ENCODE measurements at places on chromosomes 3 and 15. TPM values are rescaled to one million over a fixed set of nuclear protein-coding genes. Genes with fewer than 3 reads are reported as not detected.

PLA2G4E gene
- not detected for total RNA-seq

ALDH1L1 gene
- 1.5 TPM for total RNA-seq

IL17RD gene
- 71.3 TPM for total RNA-seq

FANCD2OS gene
- not detected for total RNA-seq

SIDT1 gene
- not detected for total RNA-seq

CD200 gene
- 59.4 TPM for total RNA-seq

SNURF gene
- 21.8 TPM for total RNA-seq

NUP210 gene
- total RNA-seq = 43.0 TPM

LRRK1 gene
- total RNA-seq = 2.7 TPM

GRCh38 chr3:100425316-100425715 lies 24.0 kb downstream of the LNP1 start:
- H3K4me3 ChIP-seq = no peak overlapping the region
- H3K36me3 ChIP-seq = no peaks in the 10 kb centered on the region
- no peaks in the 10 kb centered on the region for H3K27me3 ChIP-seq
- DNase-seq = no peak
- no peak overlapping the region for H3K27ac ChIP-seq
- peaks cover 8% of the 10 kb centered on the region for H3K4me1 ChIP-seq

DNA sequence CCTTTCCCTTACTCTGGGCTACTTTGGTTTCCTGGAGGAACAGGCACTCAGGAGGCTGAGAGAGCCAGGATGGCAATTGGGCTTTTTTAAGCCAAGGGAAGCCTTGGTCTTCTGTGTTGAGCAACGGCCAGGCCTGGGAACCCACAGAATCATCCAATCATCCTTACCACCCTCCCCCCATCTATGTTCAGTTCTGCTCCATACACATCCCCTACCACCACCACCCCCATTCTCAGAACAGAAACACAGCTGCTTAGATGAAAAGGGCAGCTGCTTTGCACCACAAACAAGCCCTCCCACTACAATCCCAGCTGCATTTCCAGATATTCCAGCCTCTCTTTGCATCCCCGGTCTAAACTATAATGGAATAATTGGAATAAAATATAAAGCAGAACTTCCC lies 21.0 kb downstream of the SEMA5B start:
- no peaks in the 10 kb centered on the region for H3K36me3 ChIP-seq
- H3K27me3 ChIP-seq = no peaks in the 10 kb centered on the region
- H3K4me3 ChIP-seq = no peak overlapping the region
- H3K4me1 ChIP-seq = peaks cover 21% of the 10 kb centered on the region
- DNase-seq = no peak

GRCh38 chr3:128735884-128736283 lies 9.9 kb downstream of the RAB7A start:
- DNase-seq = no peak
- peaks cover 47% of the 10 kb centered on the region for H3K36me3 ChIP-seq
- no peak overlapping the region for H3K27ac ChIP-seq
- H3K27me3 ChIP-seq = no peaks in the 10 kb centered on the region
- H3K4me3 ChIP-seq = no peak overlapping the region

DNA sequence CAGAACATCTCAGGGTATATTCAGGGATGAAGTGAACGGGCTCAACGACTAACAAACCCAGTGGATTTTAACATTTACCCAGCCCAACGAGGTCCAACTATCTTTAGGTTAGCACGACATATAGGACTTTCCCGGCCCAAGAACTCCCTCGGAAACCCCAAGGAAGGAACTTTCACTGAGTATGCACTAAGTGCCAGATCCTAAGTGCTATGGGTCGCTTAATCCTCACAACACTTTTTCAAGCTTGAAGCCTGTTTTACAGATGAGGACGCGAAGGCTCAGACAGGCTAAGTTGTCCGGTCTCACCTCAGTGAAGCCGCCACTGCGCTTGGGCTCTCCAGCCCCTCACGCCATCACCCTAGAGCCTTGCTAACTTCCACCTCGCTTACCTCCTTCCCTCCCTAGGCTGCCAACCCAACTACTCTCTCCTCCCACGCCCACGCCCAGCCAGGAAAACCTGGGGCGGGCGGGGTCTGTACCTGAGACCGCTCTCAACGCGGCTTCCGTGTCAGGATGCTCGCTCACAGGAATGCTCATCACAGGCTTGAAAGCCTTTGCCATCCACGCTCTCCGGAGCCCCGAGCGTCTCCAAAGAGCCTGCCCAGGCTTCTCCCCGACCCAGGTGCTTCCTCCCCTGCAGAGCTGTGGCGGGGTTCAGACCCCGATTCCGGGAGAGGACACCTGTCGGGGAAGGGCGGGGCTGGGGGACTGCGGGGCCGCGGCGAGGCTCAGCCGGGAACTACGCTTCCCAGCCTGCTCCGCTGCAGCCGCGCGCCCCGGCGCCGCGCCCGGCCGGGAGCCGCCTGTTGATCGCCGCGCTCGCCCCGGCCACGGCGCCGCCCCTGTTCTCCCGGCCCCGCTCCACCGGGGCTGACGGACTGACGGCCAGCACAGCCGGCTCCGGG lies at the start of gene TMOD2:
TSS of gene TMOD2 (plus strand) at position 806 of the 905 bp plus-strand sequence. CDS start 14,845 bp downstream, outside the sequence.
- no peaks in the 10 kb centered on the region for H3K36me3 ChIP-seq
- DNase-seq = peak; percentile 83
- no peaks in the 10 kb centered on the region for H3K4me1 ChIP-seq
- no peak within 1 kb of the TSS for H3K27ac ChIP-seq

GRCh38 chr15:72284781-72285180 lies 12.4 kb upstream of the PARP6 start:
- peaks cover 19% of the 10 kb centered on the region for H3K27me3 ChIP-seq
- no peak overlapping the region for H3K4me3 ChIP-seq
- H3K36me3 ChIP-seq = no peaks in the 10 kb centered on the region
- H3K4me1 ChIP-seq = no peaks in the 10 kb centered on the region
- no peak overlapping the region for H3K27ac ChIP-seq

DNA sequence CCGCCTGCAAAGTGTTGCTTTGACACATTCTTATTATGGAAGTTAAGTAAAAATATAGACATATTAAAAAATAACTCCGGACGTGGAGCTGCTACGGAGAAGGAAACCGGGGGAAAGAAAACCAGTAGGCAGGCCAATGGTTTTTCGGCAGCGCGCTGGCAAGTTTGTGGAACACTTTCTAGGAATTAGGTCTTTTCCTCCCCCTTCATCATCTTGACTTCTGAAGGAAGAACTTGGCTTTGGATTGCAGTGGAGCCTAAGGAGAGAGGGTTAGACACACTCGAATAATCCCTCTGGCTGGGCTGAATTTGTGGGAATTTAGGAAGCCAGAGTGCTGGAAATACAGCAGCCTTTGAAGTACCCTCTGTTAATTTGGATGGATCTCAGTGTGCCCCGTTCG lies 317 bp downstream of the ROBO2 start:
- no peak for DNase-seq
- peak overlapping the region; percentile 84 for H3K4me3 ChIP-seq
- no peak overlapping the region for H3K27ac ChIP-seq

- no peak for DNase-seq
- peaks cover 13% of the 10 kb centered on the region for H3K4me1 ChIP-seq
- H3K4me3 ChIP-seq = no peak overlapping the region
- H3K27ac ChIP-seq = no peak overlapping the region
Measured at GRCh38 chr15:28873585-28874190, 12.1 kb upstream of the APBA2 start.

DNA sequence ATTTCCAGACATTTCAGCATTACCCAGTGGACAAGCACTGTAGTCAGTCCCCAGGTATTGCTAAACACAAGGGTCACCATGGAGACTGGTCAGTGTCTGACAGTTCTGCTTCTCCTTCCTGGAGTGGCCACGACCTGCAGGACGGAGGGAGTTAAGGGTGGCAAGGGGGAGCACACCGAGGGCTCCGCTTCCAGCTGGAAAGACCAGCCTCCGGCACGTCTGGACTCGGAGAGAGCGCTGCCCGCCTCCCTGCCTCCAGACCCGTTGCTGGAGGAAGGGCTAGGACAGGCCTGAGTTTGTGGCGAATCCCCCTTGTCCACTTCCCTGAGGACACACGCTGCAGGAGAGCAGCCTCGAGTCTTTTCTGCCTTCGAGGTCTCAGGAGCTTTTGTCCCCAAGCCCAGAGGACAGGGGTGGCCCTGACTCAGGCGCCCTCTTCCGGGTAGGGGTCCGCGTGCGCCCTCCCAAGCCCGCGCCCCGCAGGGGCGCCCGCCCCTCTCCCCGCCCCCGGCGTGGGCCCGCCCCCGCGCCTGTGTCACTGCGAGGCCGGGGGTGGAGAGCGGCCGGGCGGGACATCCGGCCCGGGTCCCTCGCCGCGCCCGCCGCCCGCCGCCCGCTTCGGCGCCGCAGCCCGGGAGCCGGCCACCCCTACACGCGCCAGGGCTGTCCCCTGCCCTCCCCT lies at the start of gene CHST14:
TSS of gene CHST14 (plus strand) at position 562 of the 682 bp plus-strand sequence. CDS start 230 bp downstream, outside the sequence.
- peak; percentile 87 for DNase-seq
- H3K27ac ChIP-seq = peak within 1 kb of the TSS; percentile 61
- peak within 1 kb of the TSS; percentile 88 for H3K4me3 ChIP-seq
- peaks cover 10% of the 10 kb centered on the region for H3K36me3 ChIP-seq
- peaks cover 10% of the 10 kb centered on the region for H3K4me1 ChIP-seq

DNA sequence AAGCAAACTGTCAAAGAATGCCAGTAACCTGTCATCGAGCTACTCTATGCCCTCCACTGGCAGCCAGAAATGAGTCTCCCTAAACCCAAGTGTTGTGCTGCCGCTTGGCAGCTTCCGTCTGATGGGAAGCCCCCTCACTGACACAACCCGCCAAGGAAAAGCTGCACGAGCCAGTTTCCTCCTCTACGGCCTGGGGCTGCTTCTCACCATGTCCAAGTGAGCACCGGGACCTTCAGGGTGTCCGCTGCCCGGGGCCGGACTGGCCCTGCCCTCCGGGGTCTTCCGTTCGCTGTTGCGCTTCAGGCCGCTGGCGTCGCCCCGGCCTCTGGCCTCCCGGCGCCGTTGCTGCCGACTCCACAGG lies 490 bp downstream of the TOMM70 start:
- H3K27ac ChIP-seq = peak overlapping the region; percentile 91
- no peaks in the 10 kb centered on the region for H3K4me1 ChIP-seq
- H3K4me3 ChIP-seq = peak overlapping the region; percentile 96
- no peak for DNase-seq
- H3K36me3 ChIP-seq = no peaks in the 10 kb centered on the region
- no peaks in the 10 kb centered on the region for H3K27me3 ChIP-seq

DNA sequence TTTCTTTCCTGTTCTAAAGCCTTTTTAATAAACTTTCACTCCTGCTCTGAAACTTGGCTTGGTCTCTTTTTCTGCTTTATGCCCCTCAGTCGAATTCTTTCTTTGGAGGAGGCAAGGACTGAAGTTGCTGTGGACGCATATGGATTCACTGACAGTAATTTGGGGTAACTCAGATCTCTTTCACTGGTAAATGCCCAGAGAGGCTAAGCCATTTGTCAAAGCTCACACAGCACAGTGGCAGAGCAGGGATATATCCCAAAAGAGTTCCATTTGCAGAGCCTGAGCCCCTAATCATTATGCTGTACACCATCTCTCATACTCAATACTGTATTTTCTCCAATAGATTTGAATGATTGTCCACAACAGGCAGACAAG lies 72.3 kb upstream of the GALNT15 start:
- H3K36me3 ChIP-seq = no peaks in the 10 kb centered on the region
- H3K27me3 ChIP-seq = no peaks in the 10 kb centered on the region
- H3K4me1 ChIP-seq = no peaks in the 10 kb centered on the region
- DNase-seq = no peak
- H3K27ac ChIP-seq = no peak overlapping the region

- H3K4me1 ChIP-seq = no peaks in the 10 kb centered on the region
- no peak overlapping the region for H3K4me3 ChIP-seq
- no peaks in the 10 kb centered on the region for H3K27me3 ChIP-seq
- DNase-seq = peak; percentile 79
- H3K27ac ChIP-seq = no peak overlapping the region
Measured at GRCh38 chr3:30199096-30199759, 407.2 kb upstream of the TGFBR2 start.

GRCh38 chr15:98878172-98878571 lies 129.4 kb downstream of the PGPEP1L start:
- no peak for DNase-seq
- H3K4me1 ChIP-seq = peaks cover 4% of the 10 kb centered on the region
- H3K36me3 ChIP-seq = no peaks in the 10 kb centered on the region
- no peak overlapping the region for H3K27ac ChIP-seq
- no peaks in the 10 kb centered on the region for H3K27me3 ChIP-seq

All from endodermal cell (in vitro differentiated cells).